ENCODE measurements at places on chromosomes 7 and 10.

- no peaks in the 10 kb centered on the region for H3K27me3 ChIP-seq
- no peaks in the 10 kb centered on the region for H3K36me3 ChIP-seq
- no peaks in the 10 kb centered on the region for H3K4me1 ChIP-seq
- H3K4me3 ChIP-seq, result no peak overlapping the region
- peak; percentile 71 for DNase-seq
These were observed 38.3 kb downstream of the LRRC72 start for GRCh38 chr7:16564909-16565426.

DNA sequence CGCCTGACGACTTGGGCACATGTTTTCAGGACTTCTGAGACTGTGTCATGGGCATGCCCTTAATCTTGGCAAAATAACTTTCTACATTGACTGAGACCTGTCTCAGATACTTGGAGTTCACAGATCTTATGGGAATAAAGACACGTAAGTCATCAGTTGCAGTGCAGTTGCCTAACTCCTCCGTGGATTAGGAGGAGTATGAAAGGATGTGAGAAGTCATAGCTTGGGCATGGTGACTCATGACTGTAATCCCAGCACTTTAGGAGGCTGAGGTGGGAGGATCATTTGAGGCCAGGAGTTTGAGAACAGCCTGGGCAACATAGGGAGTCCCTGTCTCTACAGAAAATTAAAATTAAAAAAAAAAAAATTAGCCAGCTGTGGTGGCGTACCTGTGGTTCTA is 49.6 kb downstream of the EXOC6 start:
- no peaks in the 10 kb centered on the region for H3K27me3 ChIP-seq
- no peak overlapping the region for H3K27ac ChIP-seq
- DNase-seq, result no peak
- H3K36me3 ChIP-seq, result no peaks in the 10 kb centered on the region
- no peaks in the 10 kb centered on the region for H3K4me1 ChIP-seq

GRCh38 chr7:73504920-73505319 is 17.2 kb downstream of the BAZ1B start:
- H3K36me3 ChIP-seq, result peaks cover 30% of the 10 kb centered on the region
- no peaks in the 10 kb centered on the region for H3K27me3 ChIP-seq
- H3K27ac ChIP-seq, result no peak overlapping the region
- no peaks in the 10 kb centered on the region for H3K4me1 ChIP-seq
- H3K4me3 ChIP-seq, result no peak overlapping the region

- H3K4me1 ChIP-seq, result peaks cover 4% of the 10 kb centered on the region
- no peak overlapping the region for H3K4me3 ChIP-seq
- no peak overlapping the region for H3K27ac ChIP-seq
- H3K36me3 ChIP-seq, result peaks cover 6% of the 10 kb centered on the region
These were observed 10.9 kb downstream of the PWWP2B start for GRCh38 chr10:132407846-132408278.

GRCh38 chr7:106039486-106040060 is 72.5 kb downstream of the SYPL1 start:
- H3K36me3 ChIP-seq, result no peaks in the 10 kb centered on the region
- DNase-seq, result peak; percentile 96
- no peak overlapping the region for H3K4me3 ChIP-seq
- H3K27me3 ChIP-seq, result peaks cover 7% of the 10 kb centered on the region
- H3K27ac ChIP-seq, result peak overlapping the region; percentile 40

GRCh38 chr10:92112462-92112861 is 178.4 kb downstream of the CPEB3 start:
- no peak for DNase-seq
- H3K4me3 ChIP-seq, result no peak overlapping the region
- H3K27me3 ChIP-seq, result no peaks in the 10 kb centered on the region
- no peak overlapping the region for H3K27ac ChIP-seq
- peaks cover 2% of the 10 kb centered on the region for H3K4me1 ChIP-seq

GRCh38 chr7:14065286-14065685 is 75.8 kb upstream of the ETV1 start:
- no peaks in the 10 kb centered on the region for H3K27me3 ChIP-seq
- no peaks in the 10 kb centered on the region for H3K4me1 ChIP-seq
- no peak overlapping the region for H3K4me3 ChIP-seq
- no peak overlapping the region for H3K27ac ChIP-seq
- H3K36me3 ChIP-seq, result no peaks in the 10 kb centered on the region

DNA sequence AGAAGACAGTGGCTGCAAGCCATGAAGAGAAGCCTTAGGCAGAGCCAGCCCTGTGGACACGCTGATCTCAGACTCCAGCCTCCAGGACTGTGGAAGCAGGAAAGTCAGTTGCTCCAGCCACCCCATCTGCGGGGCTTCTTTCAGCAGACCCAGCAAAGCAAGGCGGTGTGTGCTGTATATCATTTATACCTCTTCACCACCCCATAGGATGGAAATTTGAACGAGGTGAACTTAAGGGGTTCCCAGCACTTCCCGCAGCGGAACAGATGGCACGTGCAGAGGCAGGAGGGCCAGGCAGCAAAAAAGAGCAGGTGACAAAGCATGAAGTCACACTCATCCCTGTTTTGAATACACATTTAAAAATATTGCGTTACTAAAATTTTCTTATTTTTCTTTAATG is 159.4 kb downstream of the ADARB2 start:
- no peaks in the 10 kb centered on the region for H3K36me3 ChIP-seq
- no peaks in the 10 kb centered on the region for H3K27me3 ChIP-seq
- DNase-seq, result no peak
- no peak overlapping the region for H3K4me3 ChIP-seq

GRCh38 chr7:48389977-48390376 is 218.7 kb downstream of the ABCA13 start:
- H3K27ac ChIP-seq, result no peak overlapping the region
- H3K27me3 ChIP-seq, result no peaks in the 10 kb centered on the region
- no peaks in the 10 kb centered on the region for H3K36me3 ChIP-seq
- peak; percentile 75 for DNase-seq

DNA sequence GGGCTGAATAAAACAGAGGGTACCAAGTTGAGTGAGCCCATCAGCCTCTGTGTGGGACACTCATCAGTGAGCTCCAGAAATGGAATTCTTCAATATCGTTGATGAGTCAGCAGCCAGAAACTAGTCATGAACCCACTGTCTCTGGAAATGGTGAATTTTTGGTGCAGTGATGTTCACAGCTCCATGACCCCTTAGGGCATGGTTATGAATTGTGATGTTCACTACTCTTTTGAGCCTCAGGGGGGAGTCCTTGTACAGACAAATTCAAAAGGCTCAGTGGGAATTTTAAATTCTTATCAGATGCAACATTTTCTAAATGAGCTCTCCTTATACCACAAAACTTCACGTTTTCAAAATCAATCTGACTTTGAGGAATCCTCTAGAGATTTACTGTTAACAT is 335.7 kb downstream of the PHTF2 start:
- peaks cover 2% of the 10 kb centered on the region for H3K4me1 ChIP-seq
- H3K4me3 ChIP-seq, result no peak overlapping the region
- H3K27me3 ChIP-seq, result no peaks in the 10 kb centered on the region
- no peaks in the 10 kb centered on the region for H3K36me3 ChIP-seq
- peak; percentile 76 for DNase-seq
- H3K27ac ChIP-seq, result no peak overlapping the region

DNA sequence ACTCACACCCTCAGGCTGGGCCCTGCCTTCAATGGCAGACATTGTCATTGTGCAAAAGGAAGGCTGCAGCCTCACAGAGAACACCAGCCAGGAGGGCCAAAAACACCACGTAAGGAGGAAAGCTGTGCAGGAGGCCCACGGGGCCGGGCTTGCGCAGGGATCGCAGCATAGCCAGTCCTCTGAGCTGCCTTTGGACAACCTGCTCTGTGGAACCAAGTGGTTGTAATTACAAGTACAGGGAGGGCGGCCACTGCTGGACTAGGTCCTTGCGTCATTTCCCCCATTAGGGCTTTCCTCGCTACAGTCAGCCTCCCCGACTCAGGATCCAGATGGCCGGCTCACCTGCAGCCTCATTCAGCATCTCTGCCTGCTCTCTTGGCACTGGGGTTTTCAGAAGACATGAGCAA is 66.9 kb downstream of the FAM53B start:
- H3K4me3 ChIP-seq, result no peak overlapping the region
- no peaks in the 10 kb centered on the region for H3K27me3 ChIP-seq
- H3K36me3 ChIP-seq, result peaks cover 2% of the 10 kb centered on the region
- DNase-seq, result no peak

DNA sequence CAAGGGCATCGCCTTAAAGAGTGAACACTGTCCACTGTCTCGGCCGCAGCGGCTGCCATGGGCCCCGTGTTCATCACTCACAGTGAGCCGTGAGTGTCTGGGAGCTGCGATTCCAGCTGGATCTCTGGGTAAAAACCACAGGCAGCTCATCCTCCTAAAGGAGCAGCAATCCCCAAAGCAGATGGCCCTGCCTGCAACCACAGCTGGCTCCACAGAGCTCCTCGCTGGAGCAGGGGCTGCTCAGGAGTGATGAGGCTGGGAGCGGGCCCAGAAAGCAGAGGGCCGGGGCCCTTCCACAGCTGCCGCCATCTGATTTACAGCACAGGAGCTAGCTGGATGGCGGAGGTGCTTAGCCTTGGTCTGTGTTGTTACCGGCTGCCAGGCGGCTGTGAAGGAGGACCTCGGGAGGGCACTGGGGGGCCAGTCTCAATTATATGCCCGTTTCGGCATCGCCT is 6.6 kb upstream of the TMEM184A start:
- peak; percentile 59 for DNase-seq
- no peaks in the 10 kb centered on the region for H3K27me3 ChIP-seq
- H3K36me3 ChIP-seq, result peaks cover 6% of the 10 kb centered on the region
- H3K4me3 ChIP-seq, result no peak overlapping the region

DNA sequence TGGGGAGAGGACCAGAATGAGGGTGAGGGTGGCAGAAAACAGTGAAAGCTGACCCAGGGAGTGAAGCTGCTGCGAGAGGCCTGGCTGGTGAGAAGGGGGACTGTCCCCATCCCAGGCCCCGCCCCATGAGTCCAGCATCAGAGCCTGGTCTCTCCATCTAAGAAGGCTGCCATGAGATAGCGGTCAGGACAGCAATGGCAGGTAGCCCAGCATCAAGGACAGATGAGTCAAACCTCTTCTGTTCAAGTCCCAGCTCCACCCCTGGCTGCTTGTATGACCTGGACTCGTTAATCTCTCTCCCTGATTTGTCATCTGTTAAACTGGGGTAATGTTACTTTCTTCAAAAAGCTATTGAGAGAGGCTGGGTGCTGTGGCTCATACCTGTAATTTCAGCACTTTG is 22.2 kb downstream of the GPNMB start:
- DNase-seq, result no peak
- H3K27me3 ChIP-seq, result no peaks in the 10 kb centered on the region
- H3K4me3 ChIP-seq, result no peak overlapping the region
- no peak overlapping the region for H3K27ac ChIP-seq
- no peaks in the 10 kb centered on the region for H3K36me3 ChIP-seq
- no peaks in the 10 kb centered on the region for H3K4me1 ChIP-seq

DNA sequence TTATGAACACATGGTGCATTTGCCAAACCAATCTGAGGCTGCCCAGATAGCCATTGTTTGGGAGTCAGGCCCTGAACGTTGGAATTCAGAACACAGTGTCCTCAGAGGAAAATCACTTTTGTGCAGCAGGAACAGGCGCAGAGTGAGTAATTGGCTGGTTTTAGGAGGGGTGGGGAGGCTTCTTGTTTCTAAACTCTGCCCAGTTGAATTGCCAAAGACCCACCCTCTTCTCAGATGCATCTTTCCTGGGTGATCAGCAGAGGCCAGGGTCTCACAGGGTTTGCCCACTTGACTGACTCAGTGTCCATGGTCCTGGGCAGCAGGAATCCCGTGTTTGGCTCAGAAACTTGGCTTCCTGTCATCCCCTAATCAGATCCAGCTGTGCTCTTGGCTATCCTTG is 24.3 kb downstream of the PRLHR start:
- H3K27me3 ChIP-seq, result no peaks in the 10 kb centered on the region
- DNase-seq, result peak; percentile 48
- H3K4me3 ChIP-seq, result no peak overlapping the region
- no peak overlapping the region for H3K27ac ChIP-seq

DNA sequence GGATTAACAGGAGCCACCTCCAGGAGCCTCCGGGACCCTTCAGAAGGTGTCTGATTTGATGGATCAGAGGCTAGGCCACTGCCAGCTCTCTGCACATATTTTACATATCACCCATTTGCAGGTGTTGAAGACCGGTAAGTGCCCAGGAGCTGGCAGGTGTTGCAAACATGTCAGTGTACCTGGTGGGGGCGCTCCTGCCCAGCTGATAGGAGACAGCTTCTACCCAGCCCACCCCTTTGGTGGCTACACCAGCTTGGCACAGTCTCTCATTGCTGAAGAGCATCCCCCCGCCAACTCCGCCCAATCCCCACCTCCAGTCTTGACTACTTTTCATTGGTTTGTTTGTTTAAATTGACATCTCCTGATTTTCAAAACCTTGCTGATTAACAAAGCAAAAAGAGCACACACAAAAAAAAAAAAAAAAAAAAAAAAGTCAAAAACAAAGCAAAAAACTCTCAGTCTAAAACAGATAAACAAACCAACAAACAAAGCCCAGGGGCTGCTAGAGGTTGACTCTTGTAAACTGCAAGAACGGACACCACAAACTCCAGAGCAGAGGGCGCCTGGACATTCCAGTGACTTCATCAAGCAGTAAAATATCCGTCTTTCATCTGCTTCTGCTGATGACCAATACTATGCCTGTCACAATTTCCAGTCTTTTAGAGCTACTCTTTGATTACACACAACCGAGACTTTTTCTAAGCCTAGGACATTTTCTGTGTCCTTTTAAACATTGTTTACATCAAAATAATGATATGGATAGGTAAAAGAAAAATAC is 275.3 kb downstream of the NRG3 start:
- DNase-seq, result no peak
- H3K27me3 ChIP-seq, result no peaks in the 10 kb centered on the region
- H3K4me1 ChIP-seq, result no peaks in the 10 kb centered on the region
- H3K36me3 ChIP-seq, result no peaks in the 10 kb centered on the region
- H3K27ac ChIP-seq, result no peak overlapping the region

GRCh38 chr10:48452879-48453412 is 146.5 kb downstream of the MAPK8 start:
- peaks cover 11% of the 10 kb centered on the region for H3K4me1 ChIP-seq
- H3K4me3 ChIP-seq, result no peak overlapping the region
- DNase-seq, result no peak
- H3K36me3 ChIP-seq, result peaks cover 12% of the 10 kb centered on the region

DNA sequence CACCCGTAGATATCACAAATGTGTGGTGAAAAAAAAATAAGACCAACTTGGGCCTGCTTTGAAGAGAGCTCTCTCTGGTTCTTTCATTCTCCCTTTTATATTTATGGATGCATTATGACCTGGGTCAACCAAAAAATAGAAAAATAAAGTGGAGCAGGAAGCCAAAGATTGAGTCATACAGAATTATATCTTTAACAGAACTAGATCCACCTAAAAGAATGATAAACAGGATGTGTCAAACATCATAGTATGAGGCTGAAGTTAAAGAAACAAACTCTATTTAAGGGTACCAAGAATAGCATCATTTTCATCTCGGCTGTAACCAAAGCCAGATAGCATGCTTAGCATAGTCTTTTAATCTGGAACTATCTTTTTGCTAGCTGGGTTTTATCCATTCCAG is 28.8 kb upstream of the NMT2 start:
- peak; percentile 61 for DNase-seq
- H3K27me3 ChIP-seq, result no peaks in the 10 kb centered on the region
- H3K36me3 ChIP-seq, result no peaks in the 10 kb centered on the region
- no peak overlapping the region for H3K27ac ChIP-seq

DNA sequence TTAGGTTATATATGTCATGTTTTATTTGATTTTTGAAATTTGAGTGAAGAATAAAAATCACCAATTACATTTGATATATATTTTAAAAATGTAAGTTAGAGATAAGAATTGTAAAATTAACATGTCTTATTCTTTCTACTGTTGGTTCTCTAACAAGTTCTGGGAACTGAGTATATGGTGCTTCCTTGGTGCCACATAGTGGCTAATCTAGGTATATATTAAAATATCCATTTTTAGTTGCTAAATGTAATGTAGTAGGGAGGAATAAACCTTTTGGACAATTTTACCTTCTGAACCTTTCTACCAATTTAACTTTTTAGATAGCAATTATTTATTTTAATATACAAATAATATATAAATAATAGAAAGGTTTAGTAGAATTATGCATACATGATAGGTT is 17.5 kb downstream of the CFAP69 start:
- no peak overlapping the region for H3K4me3 ChIP-seq
- H3K27ac ChIP-seq, result no peak overlapping the region
- DNase-seq, result peak; percentile 67

Measured in fibroblast of lung (primary cell).